Motor neuron (in vitro differentiated cells): ENCODE measurements at places on chromosomes 5 and 9. TPM values are rescaled to one million over a fixed set of nuclear protein-coding genes. Genes with fewer than 3 reads are reported as not detected.

- ATAC-seq, result no peak
Observed at GRCh38 chr5:15929611-15930263, 249.9 kb downstream of the MARCHF11 start.

Gene SLC6A19
- total RNA-seq, result 0.24 TPM in 2 replicates

- no peak for ATAC-seq
Observed at GRCh38 chr9:111572950-111573604, 26.4 kb downstream of the PTGR1 start.

GRCh38 chr5:119174578-119175163 lies 103.8 kb downstream of the DMXL1 start:
- no peak for ATAC-seq
